ENCODE measurements at places on chromosomes 3 and 15. TPM values are rescaled to one million over a fixed set of nuclear protein-coding genes. Genes with fewer than 3 reads are reported as not detected.

DNA sequence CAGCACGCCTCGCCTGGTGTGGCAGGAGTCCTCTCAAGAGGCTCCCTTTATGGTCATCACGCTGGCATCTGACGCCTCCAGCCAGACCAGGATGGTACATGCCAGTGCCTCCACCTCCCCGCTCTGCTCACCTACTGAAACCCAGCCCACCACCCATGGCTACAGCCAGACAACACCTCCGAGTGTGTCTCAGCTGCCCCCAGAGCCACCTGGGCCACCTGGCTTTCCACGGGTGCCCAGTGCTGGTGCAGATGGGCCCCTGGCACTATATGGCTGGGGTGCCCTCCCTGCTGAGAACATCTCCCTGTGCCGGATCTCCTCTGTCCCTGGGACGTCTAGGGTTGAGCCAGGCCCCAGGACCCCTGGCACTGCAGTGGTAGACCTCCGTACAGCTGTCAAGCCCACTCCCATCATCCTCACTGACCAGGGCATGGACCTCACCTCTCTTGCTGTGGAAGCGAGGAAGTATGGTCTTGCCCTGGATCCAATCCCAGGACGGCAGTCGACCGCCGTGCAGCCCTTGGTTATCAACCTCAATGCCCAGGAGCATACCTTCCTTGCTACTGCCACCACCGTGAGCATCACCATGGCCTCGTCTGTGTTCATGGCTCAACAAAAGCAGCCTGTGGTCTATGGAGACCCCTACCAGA lies 19.9 kb upstream of the APEH start:
- no peak for DNase-seq

The FBXW12 gene
- 0.59 TPM for total RNA-seq

- no peak for DNase-seq
Observed at GRCh38 chr3:197874653-197875052, 75.3 kb upstream of the RPL35A start.

- DNase-seq: no peak
Observed at GRCh38 chr3:159751752-159752151, 236.9 kb upstream of the IL12A start.

- DNase-seq: no peak
Observed at GRCh38 chr3:46367811-46368210, 2.9 kb upstream of the CCR5 start.

DNA sequence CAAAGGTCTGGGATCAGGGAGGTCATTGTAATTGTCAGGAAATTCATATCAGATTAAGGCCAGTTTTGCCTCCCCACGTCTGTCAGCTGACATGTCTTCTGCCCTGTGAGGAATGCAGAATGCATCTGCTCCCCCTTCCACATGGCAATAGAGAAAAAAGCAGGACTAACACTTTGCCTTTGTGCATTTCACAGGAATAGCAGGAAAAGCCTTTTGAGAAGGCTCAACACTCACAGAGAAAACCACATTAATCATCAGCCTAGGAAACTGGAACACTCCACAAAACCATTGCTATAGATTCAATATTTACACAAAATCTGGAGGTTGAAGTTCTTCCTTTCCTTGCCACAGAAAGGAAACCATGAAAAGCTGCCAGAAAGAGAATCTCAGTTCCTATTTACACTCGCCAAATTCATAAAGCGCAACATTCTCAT lies 165.2 kb upstream of the HES1 start:
- DNase-seq: no peak

GRCh38 chr15:27201425-27201824 lies 230.4 kb downstream of the GABRG3 start:
- DNase-seq: no peak

DNA sequence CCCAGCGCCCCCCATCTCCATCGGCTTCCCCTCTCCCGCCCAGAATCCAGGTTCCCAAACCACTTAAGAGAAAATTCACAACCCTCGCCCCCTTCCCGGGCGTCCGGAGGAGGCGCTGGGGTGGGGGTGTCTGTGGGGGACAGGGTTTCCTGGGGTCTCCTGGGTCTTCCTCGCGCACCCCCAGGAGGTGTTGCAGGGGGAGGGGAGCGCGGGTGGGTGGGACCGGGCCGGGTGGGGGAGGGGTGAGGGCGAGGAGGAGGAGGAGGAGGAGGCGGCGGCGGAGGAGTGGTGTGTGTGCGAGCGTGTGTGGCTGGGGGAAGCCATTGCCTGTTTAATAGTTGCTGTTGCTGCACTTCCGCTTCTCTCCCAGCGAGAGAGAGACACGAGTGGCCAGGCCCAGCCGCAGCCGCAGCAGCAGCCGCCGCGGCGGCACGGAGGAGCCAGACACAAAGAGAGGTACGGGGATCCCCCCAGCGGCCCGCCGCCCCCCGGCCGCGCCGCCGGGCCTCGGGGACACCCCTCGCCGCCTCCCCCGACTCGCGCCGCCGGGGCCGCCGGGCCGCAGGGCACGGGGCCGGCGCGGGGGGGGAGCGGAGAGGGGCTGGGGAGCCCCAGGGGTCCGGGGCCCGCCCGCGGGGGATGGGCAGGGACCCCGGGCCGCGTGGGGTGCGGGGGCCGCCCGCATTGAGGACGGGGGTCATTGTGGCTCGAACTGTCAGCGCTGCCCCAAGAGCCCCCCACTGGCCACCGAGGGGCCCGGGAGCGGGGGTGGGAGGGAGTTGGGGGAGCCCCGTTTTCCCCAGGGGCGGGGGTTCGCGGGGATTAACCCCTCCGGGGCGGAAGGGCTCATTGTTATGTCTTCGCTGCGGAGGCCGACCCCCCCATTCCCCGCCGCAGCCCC lies at the start of gene UBE2E1:
Gene UBE2E1, plus strand, starts transcription at position 323 of the 901 bp plus-strand sequence. CDS start 1,315 bp downstream, outside the sequence.
- peak; percentile 67 for DNase-seq

DNA sequence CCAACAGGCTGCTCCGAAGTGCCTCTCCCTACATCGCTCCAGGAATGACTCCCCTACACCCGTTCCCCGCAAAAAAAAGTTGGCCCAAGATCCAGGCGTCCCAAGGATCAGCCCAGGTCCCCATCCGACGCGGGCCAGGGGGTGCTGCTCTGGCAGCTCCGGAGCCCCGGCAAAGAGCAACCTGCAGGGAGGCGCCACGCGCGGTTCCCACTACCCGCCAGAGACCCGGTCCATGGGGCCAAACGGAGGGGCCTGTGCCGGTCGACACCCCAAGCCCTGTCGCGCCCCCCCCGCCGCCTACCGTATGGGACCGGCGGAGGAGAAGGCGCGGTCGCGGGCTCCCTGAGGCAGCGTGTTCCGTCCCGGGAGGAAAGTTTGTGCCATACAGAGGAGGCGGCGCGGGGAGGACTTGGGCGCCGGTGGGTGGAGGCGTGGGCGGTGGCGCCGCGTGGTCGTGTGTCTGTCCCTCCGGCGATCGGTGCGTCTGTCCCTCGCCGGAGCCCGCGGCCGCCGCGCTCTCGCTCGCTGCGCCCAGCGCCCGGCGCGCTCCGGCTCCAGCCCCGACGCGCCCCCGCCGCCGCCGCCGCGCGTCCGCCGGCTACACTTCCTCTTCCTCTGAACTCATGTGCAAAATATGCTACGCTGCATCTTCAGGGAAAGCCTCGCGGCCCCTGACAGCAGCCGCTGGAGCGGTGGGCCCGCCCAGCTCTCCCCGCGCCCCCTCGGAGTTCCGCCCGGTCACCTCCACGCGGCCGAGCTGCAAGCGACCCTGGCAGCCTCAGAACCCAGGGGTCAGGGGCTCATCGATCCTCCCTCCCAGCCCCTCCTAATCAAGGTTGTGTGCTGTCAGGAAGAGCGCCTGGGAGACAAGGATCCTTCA lies at the start of gene RFTN1:
Gene RFTN1, minus strand, starts transcription at position 559 of the 880 bp plus-strand sequence. CDS start 19,830 bp downstream, outside the sequence.
- peak; percentile 45 for DNase-seq

DNA sequence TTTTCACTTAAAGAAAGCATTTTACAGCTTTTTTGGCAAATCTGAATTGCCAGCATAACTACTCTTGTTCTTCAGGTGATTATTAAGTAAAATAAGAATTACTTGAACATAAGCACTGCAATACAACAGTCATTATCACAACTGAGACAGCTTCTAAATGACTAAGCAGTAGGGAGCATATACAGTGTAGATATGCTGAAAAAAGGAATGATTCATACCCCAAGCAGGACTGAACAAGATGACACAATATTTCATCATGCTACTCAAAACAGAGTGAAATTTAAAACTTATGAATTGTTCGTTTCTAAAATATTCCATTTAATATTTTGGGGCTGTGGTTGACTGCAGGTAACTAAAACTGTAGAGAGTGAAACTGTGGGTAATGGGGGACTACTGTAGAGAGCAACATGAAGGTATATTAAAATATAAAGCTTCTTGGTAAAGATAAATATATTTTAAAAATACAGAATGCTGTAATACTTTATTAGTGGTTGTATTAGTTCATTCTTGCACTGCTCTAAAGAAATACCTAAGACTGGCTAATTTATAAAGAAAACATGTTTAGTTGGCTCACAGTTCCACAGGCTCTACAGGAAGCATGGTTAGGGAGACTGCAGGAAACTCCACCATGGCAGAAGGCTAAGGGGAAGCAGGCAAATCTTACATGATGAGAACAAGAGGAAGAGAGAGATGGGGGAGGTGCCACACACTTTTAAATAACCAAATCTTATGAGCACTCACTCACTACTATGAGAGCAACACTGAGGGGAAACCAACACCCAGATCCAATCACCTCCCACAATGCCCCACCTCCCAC lies 84.8 kb downstream of the DCLK3 start:
- DNase-seq: no peak

DNA sequence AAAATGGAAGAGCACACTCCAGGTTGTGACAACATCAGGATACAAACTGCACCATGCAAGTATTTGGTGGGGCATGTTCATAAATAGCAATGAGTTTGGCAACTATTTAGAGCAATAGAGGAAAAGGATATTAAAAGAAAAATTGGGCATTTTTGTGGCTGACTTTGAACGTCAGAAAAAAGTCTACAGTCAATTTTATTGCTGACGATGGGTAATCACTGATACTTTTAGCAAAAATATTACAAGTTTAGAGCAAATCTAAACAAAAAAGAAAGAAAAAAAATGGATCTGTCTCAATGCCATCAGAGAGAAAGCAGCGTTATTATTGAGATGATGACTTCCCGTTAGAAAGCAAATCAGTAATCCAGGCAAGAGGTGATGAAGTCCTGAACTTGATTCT lies 65.2 kb downstream of the CGGBP1 start:
- no peak for DNase-seq

The CDC25A gene
- total RNA-seq: 83.3 TPM

DNA sequence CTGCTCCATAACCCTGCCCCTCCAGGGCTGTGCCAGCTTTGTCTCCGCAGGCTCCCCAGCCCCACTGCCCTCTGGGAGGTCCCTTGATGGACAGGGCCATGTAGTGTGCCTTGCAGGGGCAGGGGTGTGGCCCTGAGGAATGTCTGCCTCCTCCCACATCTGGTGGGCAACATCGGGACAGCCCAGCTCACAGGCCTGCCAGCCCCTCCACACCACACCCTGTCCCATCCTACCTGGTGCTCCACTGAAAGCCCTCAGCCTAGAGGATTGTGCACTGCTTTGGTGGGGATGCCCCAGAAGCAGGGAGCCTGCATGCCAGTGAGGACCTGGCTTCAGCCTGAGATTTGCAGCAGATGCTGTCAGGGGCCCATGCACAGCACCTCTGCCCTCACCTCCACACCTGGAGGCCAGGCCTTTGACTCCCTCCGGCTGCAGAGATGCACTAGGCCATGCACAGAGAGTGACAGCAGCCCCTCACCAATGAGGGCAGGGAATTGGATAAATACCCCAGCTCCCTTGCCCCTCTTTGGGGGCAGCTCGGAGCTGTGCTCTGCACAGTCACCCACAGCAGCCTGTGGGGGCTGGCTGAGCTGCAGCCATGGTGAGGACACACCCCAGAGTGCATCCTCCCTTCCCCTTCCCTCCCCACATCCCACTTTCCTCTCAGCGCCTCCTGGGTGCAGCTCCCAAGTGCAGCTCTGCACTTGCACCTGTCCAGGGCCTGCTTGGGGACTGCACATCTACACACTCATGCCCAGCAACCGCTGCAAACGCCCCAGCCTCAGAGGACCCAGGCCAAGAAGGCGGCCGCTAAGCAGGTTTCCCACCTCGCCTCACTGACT lies 2.7 kb downstream of the C3orf22 start:
- DNase-seq: peak; percentile 22

- no peak for DNase-seq
Observed at GRCh38 chr3:168162172-168162571, 66.4 kb upstream of the GOLIM4 start.

The CACNA2D3 gene
- total RNA-seq: 3.2 TPM

The NANOGP8 gene
- 91.5 TPM for total RNA-seq

The FBXL2 gene
- total RNA-seq: 2.7 TPM

DNA sequence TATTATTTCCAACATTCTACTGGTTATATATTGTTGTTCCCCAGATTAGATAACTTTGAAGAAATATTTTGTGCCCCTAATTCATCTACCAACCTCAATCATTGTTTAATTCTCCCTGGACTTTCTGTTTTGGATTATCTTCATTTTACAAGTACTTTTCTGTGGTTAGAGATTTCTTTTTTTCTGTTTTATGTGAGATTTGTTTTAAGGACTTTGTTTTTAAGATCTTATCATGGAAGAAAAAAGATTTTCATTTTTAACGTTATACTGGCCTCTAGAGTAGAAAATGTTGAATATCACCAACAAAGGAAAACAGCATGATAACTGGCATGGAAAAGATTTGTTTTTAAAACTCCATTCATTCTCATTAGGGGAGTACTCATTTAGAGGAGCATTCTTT lies 210.9 kb upstream of the KCNMB2 start:
- no peak for DNase-seq

The ALDH1A2 gene
- 0.72 TPM for total RNA-seq

DNA sequence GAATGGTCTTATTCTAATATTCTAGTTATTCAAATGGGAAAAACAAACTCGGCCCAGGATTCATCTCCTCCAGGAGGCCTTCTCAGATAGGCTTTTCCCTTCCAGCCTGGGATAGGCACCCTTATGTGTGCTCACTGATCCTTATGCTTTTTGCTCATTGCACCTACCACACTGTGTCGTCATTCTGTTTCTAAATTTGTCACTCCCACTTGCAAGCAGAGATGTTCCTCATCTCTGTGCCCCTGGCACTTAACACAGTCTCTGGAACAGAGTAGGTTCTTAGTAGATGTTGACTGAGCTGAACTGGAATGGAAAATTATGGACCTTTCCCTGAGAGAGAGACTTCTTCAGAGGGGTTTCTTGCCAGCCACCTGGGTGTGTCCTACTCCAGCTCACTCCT lies 18.7 kb upstream of the SPG11 start:
- no peak for DNase-seq

The MASP1 gene
- 1.0 TPM for total RNA-seq

The PLSCR1 gene
- 54.8 TPM for total RNA-seq

The LEO1 gene
- total RNA-seq: 30.3 TPM

- DNase-seq: no peak
Observed at GRCh38 chr3:78506061-78506460, 1261.7 kb downstream of the ROBO1 start.

GRCh38 chr3:191962324-191962723 lies 501.4 kb downstream of the PYDC2 start:
- no peak for DNase-seq

- DNase-seq: no peak
Observed at GRCh38 chr3:60010781-60011180, 961.0 kb upstream of the CFAP20DC start.

All from H9 (cell line).